ENCODE measurements at places on chromosomes 16 and 17. TPM values are rescaled to one million over a fixed set of nuclear protein-coding genes. Genes with fewer than 3 reads are reported as not detected.

Gene CA4
- 21.7 TPM for polyA plus RNA-seq

Gene TP53TG3
- polyA plus RNA-seq: 8.3 TPM

Gene MT3
- 874 TPM for polyA plus RNA-seq

Gene IGFBP4
- 50.5 TPM for polyA plus RNA-seq

Gene SPN
- polyA plus RNA-seq: 0.37 TPM

GRCh38 chr16:57562669-57563486 is 20.4 kb downstream of the ADGRG5 start:
- DNase-seq: no peak

DNA sequence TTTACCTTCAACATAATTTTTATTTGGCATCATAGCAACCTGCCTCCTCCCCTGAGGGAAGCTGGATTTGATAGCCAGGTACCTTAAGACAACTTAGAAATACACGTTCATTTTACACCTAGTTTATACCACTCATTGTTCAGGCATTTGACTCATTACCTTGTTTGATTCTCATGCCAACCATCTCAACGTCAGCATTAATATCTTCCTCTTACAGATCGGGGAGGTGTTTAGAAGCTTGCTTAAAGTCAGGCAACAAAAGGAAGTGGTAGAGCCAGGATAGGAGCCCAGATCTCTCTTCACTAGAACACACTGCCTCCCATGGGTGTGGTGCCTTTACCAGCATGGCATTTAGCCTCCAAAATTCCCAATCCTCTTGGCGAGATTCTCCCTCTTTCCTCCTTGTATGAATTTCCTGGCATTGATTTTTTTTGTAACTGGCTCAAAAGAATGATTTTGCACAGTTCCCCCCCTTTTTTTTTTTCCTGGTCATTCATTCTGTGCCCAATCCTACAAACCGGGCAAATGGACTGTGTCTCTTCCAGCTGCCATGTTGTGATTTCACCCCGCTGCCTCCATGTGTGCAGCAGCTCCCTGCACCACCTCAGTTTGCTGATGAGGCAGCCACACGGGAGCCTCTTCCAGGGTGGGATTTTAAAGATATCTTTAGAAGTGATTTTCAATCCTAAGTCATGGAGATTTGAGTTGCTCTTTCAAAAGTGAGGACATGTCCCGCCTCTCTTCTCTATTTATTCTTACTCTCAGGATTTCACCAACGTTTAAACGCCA is 383.6 kb downstream of the UTP18 start:
- DNase-seq: no peak

GRCh38 chr17:78105101-78105500 is 23.5 kb downstream of the TMC6 start:
- no peak for DNase-seq

DNA sequence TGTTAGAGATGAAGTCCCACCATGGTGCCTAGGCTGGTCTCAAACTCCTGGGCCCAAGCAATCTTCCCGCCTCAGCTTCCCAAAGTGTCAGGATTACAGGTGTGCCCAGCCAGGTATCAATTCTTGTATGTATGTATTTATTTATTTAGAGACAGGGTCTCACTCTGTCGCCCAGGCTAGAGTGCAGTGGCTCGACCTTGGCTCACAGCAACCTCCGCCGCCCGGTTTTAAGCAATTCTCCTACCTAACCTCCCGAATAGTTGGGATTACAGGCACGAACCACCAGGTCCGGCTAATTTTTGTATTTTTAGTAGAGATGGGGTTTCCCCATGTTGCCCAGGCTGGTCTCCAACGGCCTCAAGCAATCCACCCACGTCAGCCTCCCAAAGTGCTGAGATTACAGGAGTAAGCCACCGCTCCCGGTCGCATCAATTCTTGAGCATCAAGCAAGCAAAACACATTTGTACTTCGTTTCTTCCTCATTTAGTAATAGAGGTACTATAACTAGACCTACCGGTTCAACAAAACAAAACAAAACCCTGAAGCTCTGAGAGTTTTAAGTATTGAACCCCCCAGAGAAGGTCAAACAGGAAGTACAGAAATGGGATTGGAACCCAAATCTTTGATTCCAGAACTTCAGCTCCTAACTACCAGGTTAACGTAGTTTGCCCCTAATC is 1.0 kb upstream of the ZNF500 start:
- DNase-seq: no peak

DNA sequence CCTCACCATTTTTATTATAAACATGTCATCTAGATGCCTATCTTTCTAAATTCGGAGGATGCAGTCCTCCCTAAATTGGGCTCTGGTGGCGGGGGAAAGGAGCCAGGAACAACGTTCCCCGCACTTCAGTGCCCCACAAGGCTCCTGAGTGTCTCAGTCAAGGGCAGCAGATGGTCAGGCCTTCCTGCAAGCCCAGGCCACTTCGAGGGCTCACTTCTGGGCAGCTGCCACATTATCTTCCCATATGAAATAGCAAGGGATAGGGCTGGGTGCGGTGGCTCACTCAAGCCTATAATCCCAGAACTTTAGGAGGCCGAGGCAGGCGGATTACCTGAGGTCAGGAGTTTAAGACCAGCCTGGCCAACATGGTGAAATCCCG is 32.3 kb downstream of the FBXO31 start:
- no peak for DNase-seq

GRCh38 chr17:72171703-72172667 is 51.2 kb downstream of the SOX9 start:
- peak; percentile 21 for DNase-seq
